ENCODE measurements at places on chromosomes 5 and 9. TPM values are rescaled to one million over a fixed set of nuclear protein-coding genes. Genes with fewer than 3 reads are reported as not detected.

Gene PCDHGA2
- total RNA-seq, result not detected

Gene STOM
- total RNA-seq, result 50.7 TPM

Gene ZDHHC11B
- total RNA-seq, result 0.10 TPM

Gene ALDH1A1
- total RNA-seq, result not detected

Gene AFAP1L1
- not detected for total RNA-seq

Gene IFNB1
- not detected for total RNA-seq

Gene RIGI
- total RNA-seq, result 19.6 TPM

Gene IL7R
- 45.4 TPM for total RNA-seq

Gene FCN2
- not detected for total RNA-seq

Gene CDH10
- not detected for total RNA-seq

Gene OCLN
- 1.3 TPM for total RNA-seq

Gene NR2F1-AS1
- not detected for total RNA-seq

Gene CCL28
- 10.8 TPM for total RNA-seq

Gene ANKRD33B
- total RNA-seq, result 5.5 TPM

Gene CXCL14
- total RNA-seq, result not detected

Gene PCDHGB5
- not detected for total RNA-seq

- no peak for DNase-seq
These were observed 16.2 kb upstream of the FAT2 start for GRCh38 chr5:151607304-151607703.

GRCh38 chr9:111451570-111451969, 32.6 kb downstream of the ECPAS start:
- no peak for DNase-seq

DNA sequence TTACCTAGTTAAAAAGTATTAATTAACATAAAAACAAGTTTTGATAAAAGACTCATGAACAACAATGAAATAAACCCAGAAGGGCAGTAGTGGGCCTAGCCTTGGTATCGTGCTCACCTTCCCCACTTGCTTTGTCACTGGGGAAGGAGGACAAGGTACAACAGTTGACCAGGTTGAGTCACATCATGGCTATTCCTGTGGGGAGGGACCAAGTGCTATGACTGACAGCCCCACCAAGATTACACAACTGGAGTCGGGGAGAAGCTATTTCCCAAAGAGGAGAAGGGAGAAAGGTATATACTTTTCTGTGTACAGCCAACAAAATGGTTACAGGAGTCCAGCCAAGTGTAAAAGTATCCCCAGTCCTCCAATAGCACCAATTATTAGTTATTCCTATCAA, 251.3 kb upstream of the RFX3 start:
- no peak for DNase-seq

DNA sequence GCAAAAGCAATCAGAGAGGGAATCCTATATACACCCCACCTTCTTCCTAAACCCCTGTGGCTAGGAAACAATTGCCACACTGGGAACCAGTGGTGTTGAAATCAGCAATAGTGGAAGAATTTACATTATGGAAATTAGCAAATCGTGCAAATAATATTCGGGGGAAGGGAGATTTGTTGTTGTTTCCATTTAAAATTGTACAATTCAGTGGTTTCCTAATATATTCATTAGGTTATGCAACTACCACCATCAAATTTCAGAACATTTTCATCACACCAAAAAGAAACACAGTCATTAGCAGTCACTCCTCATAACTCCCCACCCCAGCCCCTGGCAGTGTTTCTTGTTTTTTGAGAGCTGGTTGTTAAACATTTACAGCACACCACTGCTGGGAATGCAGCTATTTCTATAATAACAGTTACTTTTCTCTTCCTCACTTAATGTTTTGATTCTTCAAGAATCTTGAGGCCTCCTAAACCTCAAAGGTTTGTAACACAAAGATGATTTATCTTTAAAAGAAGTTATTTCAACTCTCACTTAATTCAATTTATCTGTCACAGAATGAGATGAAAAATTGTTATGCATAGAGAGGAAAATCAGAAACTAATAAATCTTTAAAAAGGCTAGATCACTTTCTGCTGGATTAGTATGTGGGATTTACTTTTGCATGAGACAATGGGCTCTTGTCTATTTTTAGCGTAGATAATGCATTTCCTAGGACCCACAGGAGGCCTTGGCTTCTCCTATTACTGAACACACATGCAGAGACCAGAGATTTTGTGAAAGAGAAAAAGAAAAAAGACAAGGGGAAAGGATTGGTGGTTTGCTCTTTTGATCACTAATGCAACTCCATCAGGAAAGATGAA, 91.8 kb upstream of the DAPK1 start:
- DNase-seq, result no peak

DNA sequence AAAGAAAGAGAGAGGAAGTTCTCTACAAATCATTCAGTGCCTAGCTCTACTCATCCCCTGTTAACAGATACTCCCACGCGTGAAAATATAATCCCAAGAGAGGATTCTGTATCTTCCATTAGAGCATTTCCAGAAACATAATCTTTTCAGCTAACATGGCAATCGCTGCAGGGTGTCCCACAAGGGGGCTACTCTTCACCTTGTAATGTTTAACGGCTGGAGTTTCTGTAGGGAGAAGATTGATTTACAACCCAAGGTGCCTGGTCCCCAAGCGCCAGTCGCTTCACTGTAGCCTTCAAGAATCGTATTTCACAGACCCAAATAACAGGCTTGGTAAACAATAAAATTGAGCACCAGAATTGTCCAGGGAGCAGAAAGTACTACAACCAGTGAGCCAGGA, 318.7 kb downstream of the TLE1 start:
- DNase-seq, result no peak

DNA sequence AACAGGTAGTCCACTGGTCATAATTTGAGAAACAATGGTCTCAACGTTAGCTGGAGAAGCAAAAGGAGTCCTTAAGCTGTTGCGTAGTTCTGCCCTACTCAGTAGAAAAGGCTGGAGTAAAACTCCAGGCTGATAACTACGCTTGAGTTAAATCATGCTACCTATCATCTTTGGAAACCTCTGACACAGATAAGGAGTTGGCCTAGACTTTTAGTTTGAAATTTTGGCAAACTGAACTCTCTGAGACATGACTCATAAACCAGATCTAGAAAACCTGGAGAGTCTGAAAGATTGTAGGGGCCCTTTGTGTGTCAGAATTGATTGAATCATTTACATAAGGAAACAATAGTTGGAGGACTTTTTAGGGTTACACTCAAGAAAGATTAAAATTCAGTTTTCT, 26.3 kb downstream of the NMUR2 start:
- DNase-seq, result no peak

DNA sequence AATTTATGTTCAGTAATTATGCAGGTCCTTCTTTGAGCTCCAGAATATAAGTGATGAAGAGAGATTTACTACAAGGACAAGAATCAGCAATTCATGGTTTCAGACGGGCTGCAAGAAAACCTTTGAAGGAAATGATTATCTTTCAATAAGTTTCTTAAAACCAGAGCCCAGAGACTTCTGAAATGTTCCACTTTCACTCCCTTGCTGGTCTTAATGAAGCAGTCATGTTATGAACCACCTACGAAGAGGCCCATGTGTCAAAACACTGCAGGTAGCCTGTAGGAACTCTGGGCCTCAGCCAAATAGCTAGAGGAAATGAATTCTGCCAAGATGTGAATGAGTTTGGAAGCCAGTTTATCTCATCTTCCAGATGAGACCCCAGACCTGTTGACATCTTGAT, 505.9 kb upstream of the MEF2C start:
- no peak for DNase-seq

GRCh38 chr9:85322592-85322991, 419.2 kb downstream of the AGTPBP1 start:
- no peak for DNase-seq

DNA sequence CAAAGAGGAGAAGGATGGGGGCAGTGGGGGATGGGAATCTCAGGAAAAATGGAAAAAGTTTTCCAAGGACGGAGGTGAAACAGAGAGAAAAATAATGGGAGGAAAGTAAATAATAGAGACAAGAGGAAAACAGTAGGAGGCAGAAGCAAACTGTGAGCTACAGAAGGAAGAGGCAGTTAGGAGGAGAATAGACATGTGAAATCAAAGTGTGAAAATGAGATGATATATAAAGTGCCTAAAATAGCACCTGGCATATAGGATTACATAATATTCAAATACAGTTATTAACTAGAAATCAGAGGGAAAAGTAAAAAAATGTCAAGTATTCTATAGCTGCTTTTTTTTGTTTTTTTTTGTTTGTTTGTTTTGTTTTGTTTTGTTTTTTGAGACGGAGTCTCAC, 44.0 kb upstream of the PLIN2 start:
- no peak for DNase-seq

GRCh38 chr9:79912318-79913070, 340.7 kb downstream of the TLE4 start:
- no peak for DNase-seq

DNA sequence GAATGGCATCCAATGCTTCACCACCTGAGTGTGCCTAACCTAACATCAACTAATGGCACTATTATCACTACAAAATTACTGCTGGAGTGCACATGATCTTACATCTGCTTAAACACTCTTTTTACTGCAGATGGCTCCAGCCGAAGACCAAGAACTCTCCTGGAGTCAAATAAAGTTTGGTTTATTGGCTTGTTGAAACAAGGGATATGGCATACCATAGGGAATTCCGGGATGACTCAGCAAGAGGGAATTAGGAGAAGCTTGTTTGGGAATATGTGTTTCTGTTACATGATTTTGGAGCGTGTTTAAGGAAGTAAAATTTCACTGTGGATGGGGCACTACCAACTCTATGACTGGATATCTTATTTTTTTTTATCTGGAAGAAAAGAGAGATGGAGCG, 872.6 kb downstream of the DTWD2 start:
- no peak for DNase-seq

GRCh38 chr5:59661954-59662615, 231.4 kb downstream of the PDE4D start:
- DNase-seq, result no peak

Measured in activated CD8-positive, alpha-beta T cell treated with anti-CD3 and anti-CD28 coated beads, Interleukin-2, amount 10 ng/mL, durations not matched to agents 7 days and 5 days (primary cell).